ENCODE measurements at places on chromosomes 5 and 9.
A peak's percentile ranks its signal among the peaks of the same experiment; 100 is the strongest.

DNA sequence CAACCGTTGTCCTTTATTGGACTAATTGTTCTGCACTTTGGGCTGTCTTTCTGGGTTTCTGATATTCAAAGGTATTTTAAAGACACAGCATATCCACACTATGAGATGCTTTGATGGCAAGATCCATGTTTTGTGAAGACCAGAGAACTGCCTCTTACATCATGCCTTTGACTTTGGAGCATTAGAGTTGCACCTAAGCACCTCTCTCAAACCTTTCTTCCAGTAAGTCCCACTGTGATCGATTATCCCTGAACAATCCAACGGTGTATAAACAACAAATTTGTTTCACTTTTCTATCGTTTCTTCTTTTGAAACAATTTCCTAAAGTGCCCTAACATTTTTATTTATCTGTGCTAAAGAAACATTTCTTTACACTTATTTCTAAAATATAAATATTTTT is 144.4 kb downstream of the KCTD16 start:
- no peak for DNase-seq

DNA sequence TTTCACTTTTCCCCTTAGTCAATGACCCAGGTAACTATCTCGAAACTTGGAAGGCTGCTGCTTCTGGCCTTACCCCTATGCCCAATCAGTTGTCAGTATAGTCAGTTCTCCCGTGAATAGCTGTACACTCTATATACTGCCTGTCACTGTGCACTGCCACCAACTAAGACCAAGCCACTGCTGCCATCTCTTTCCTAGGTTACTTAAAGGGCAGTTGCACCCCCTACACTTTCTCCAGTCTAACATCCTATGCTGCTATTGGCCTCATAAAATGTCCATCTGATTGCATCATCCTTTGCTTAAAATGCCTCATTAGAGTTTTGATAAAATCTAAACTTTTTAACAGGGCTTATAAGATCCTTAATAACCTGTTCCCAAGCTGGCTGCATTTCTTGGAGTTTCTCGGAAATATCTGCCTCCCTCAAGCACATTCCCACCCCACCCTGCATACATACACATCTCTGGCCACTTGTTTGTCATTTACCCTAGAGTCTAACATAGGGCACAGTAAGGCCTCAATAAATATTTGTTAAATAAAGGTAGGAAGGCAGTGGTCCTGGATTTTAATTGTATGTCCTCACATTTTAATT is 32.8 kb upstream of the TNFAIP8 start:
- DNase-seq, result no peak

GRCh38 chr5:36882250-36882649 is 5.7 kb downstream of the NIPBL start:
- no peak for DNase-seq

DNA sequence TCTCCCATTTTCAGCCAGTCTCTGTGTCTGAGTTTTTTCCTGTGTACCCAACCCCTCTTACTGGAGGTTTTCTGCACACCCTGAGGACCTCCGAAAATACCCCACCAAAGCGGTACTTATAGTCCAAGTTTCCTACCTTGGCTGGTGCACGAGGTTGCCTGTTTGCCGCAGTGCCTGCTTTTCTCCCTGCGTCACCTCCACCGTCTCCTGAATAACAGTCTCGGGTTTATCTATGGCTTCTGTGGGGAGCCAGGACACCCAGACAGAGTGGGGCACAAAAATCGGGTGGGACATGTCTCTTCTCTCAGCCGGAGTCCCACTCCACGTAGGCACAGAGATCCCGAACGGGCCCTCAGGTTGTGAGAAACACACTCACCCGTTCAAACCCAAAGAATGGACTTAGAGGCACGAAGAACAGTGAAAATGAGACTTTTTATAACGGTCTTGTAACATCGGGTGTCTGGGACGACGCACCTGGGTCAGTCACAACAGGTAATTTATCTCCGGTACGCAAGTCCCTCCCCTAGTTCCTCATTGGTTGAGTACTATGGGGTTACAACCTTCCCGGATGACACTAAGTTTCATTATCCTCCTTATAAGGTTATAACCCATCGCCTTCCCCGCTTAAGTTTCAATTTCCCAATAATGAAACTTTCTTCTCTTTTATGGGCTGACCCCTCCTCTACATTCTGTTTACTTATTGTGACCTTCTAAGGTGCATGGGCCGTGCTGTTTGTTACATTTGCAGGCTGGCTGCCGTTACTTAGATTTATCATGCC is 970.2 kb upstream of the COX7C start:
- no peak for DNase-seq

DNA sequence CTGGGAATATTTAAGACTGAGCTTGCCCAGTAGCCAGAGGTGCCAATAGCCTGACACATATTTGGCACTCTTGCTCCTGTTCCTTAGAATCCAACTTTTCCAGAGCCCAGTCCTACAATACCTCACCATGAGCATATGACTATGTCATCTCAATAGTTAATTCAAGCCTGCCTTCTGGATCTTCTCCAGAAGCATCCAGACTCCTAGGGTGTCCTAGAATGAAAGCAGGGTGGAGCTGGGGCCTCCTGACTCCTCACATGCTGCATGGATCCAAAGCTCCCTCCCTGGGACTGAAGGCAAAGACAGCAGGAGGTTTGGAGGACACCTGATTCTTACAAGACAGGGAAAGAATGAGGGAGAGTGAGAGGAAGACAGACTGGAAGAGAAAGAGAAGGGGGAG is 37.9 kb downstream of the SH3TC2 start:
- no peak for DNase-seq

- peak; percentile 2 for DNase-seq
Measured at GRCh38 chr9:68704814-68705530, at the start of gene PIP5K1B. Gene PIP5K1B, plus strand, starts transcription at chr9:68705240. Its CDS starts 117,375 bp downstream, at chr9:68822615.

GRCh38 chr5:169886033-169886432 is 94.3 kb downstream of the INSYN2B start:
- no peak for DNase-seq

DNA sequence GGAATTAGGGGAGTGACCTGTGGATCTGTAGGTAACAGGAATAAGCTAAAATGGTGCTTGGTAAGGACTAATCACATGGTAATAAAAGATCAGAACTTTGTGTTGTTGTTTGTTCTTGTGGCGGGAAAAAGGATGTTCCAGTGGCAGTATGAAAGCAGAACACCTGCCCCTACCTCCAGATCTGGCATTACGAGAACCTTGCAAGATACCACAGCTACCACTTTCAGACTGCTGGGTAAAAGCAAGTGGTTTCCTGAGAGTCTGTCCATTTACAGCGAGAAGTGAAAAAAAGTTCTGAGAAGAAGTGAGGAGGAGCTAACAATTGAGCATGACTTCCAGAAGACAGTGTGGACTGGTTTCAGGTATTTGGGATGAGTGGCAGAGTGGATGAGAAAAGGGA is 252.5 kb downstream of the TLE4 start:
- DNase-seq, result no peak

DNA sequence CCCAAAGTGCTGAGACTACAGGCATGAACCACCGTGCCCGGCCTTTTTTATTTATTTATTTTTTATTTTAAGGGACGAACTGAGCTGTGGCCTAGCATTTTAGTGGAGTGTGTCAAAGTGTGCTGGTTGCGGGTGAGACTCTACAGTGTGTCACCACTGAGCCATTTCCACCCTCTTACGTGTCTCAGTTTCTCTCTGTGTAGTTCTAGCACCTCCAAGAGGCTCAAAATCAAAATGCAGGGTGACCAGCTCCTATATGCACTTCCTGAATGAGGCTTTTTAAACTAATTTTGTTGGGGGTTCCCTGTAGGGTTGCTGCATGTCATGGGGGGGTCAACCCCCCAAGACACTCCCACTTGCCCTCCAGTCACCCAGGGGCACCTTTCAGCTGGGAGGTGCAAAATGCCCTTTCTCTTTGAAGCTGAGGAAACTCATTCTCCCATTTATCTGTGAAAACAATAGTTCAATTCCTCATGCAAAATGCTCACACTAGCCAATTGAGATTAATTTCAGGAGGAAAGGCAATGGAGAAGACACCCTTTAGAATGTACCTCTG is 69.3 kb downstream of the COL15A1 start:
- no peak for DNase-seq
